ENCODE measurements at places on chromosomes 3 and 15. TPM values are rescaled to one million over a fixed set of nuclear protein-coding genes. Genes with fewer than 3 reads are reported as not detected.

Gene FAN1
- 44.4 TPM for total RNA-seq

Gene MED12L
- total RNA-seq: 21.0 TPM

Gene NR1I2
- total RNA-seq: 0.63 TPM

Gene ETV5
- total RNA-seq: 51.6 TPM

Gene PLA2G4F
- not detected for total RNA-seq

Gene TARS3
- 37.6 TPM for total RNA-seq

Gene C2CD4B
- 1.6 TPM for total RNA-seq

Gene MASP1
- 59.8 TPM for total RNA-seq

Gene ECE2
- total RNA-seq: 6.9 TPM

Gene CHCHD4
- 9.4 TPM for total RNA-seq

Gene ZPLD1
- total RNA-seq: not detected

Gene OR5K2
- total RNA-seq: not detected

Gene SH3GL3
- total RNA-seq: 121 TPM

Gene LYSMD2
- 16.6 TPM for total RNA-seq

Gene CYP1A1
- total RNA-seq: 0.31 TPM
